ENCODE measurements at places on chromosomes 11 and 22. TPM values are rescaled to one million over a fixed set of nuclear protein-coding genes. Genes with fewer than 3 reads are reported as not detected.

DNA sequence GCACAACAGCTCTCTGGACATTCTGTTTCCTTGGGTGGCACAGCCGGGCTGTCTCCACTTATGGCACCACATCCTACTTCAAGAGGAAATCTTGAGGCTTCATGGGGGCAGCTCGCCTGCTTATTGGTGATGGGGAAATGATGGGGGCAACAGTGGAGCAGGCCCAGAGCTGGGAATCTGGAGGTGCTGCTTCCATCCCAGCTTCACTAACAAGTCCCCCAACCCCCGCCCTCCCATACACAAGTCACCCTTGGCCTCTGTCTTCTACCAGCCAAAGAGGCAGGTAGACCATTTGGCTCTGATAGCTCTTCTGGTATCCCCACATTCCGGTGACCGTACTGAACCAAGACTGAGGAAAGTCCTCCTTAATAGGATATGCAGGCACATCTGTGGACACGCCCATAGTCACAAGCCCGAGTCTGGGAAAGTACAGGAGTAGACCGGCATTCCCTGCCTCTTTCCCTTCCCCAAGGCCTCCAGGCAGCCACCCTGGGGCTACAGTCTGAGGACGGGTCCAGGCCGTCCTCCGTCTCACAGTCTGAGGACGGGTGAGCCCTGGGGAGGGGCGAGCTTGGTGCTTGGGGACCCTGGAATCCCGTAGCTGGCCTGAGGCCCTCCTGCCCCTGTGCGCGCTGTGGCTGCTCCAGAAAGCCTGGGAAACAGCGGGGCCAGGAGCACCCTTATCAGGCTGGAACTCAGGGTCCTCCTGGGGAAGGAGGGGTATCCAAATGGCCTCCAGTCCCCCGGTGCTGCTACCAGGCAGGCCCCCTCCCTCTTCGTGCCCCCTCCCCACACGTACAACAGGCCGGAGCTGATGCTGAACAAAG is 145.6 kb downstream of the FEZ1 start:
- peak; percentile 28 for DNase-seq

DNA sequence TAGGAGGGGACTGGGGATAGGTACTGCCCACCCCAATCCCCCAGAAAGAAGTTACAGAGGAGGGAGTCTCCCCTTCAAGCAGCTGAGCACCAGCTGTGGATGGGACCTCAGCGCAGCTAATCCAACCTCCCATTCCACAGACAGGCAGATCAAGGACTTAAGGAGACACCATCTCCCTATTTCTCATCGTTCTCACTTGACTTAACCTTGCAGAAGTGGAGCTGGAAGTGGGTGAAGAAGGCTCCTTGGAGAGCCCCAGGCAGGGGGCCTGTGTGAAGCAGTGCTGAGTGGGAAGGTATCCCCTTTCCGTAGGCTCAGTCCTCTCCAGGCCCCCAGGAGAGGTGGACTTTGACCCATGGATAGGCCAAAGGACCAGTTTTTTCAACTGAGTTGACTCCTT is 27.3 kb downstream of the USP35 start:
- no peak for DNase-seq

DNA sequence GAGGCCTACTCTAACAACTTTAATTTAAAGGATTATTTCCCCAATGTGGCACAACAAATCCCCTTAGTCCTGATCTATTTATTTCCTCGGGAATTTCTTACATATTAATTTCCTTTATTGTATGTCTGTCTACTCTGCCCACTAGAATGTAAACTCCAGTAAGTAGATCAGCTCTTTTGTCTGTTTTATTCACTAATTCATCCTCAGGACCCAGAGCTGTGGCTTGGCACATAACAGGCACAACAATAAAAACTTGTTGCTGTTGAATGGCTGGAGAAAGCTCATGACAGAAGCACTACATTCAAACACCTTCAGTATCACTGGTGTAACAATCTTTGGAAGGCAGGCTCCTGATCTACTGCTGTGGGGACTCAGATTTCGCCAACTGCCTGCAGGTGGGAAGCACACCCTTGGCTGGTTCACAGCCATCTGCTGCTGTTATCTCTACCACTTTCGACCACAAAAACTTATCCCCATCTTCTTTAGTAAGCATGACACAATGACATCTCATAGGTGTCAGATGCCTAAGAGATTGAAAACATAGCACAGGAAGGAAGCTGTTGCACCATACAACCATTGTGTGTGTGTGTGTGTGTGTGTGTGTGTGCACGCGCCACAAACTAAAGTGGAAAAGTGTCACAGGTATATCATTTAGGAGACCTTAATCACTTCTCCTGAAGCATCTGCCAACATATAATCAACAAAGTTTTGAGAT is 11.9 kb downstream of the HIRA start:
- no peak for DNase-seq

RELA gene
- total RNA-seq: 70.1 TPM

DNA sequence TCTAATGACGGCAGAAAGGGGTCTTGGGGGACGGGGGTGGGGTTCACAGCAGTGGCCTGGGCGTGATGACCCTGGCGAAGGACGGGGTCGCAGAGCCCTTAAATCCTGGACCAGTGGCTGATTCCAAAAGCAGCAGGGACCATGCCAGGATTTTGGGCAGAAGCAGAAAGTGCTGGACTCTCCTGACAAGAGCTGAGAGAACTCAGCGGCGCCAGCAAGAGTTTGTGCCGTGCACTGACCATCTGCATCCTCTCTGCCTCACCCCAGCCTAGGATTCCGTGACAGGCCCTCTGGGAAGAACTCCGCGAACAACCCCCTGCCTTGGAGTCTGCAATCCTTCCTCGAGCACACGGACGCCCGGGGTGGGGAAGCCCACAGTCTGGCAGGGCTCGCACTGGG is 644 bp upstream of the NDUFV1 start:
- DNase-seq: peak; percentile 40

- no peak for DNase-seq
Observed at GRCh38 chr11:88474655-88475054, 137.1 kb upstream of the CTSC start.

GRCh38 chr11:1123970-1124369 is 33.8 kb upstream of the MUC5AC start:
- DNase-seq: no peak

GRCh38 chr22:19628038-19628776 is 86.1 kb upstream of the SEPTIN5 start:
- no peak for DNase-seq

GRCh38 chr11:35066783-35067423 is 72.1 kb upstream of the CD44 start:
- DNase-seq: no peak

DNA sequence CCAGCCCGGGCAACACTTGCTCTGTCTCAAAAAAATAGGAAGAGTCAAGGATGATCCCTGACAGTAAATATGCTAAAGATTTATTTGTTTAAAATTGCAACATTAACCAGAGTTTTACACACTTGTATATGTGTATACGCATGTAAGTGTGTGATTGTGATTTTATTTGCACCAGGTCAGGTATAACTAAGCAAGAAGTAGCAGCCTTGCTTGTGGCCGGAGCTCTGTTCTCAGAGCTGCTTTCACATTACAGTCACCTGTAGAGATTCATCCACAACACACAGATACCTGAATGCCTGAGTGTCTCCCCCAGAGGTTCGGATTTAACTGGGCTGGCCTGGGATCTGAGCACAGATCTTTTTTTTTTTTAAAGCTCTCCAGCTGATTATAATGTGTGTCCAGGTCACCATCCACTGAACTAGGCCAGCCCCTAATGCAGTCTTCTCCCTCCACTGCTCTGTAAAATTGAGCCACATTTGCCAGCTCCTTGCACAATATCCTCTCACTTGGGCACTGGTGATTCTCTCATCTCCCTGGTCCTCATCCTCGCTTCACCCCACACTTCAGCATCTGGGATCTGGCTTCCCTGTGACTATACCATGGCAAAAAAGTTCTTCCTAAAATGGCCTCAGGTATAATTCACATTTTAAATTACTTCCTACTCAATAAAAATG is 48.3 kb downstream of the LIF start:
- no peak for DNase-seq

GRCh38 chr22:46574993-46575910 is 37.8 kb upstream of the CELSR1 start:
- peak; percentile 59 for DNase-seq

KRTAP5-1 gene
- total RNA-seq: not detected

GRCh38 chr22:50626850-50627641 is 906 bp downstream of the ARSA start:
- peak; percentile 66 for DNase-seq

DNA sequence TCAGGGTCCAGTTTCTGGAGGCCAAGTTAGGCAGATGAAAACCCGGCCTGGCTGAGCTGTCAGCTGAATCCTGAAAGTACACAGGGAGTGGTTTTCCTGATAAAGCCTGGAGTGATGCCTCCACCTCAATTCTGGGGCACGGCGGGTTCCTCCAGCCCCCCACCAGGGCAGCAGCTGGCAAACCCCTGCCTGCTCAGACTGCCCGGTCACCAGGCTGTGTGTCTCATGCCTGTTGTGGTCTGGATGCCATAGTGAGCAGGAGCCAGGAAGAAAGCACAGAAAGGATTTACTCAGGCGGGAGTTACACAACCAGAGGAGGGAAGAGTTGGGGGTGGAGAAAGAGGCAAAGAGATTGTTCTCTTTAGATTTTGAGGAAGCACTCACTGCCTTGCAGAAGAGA is 119.9 kb upstream of the RASSF10 start:
- DNase-seq: peak; percentile 37

GRCh38 chr11:119169282-119169719 is 776 bp downstream of the NLRX1 start:
- DNase-seq: peak; percentile 55

GRCh38 chr11:43392713-43393112 is 34.0 kb downstream of the TTC17 start:
- no peak for DNase-seq

OSBP2 gene
- total RNA-seq: 3.8 TPM

NXPE1 gene
- total RNA-seq: not detected

GRCh38 chr22:33467620-33468095 is 409.5 kb upstream of the SYN3 start:
- DNase-seq: no peak

- DNase-seq: no peak
Observed at GRCh38 chr11:102920118-102920684, 35.3 kb downstream of the MMP13 start.

DNA sequence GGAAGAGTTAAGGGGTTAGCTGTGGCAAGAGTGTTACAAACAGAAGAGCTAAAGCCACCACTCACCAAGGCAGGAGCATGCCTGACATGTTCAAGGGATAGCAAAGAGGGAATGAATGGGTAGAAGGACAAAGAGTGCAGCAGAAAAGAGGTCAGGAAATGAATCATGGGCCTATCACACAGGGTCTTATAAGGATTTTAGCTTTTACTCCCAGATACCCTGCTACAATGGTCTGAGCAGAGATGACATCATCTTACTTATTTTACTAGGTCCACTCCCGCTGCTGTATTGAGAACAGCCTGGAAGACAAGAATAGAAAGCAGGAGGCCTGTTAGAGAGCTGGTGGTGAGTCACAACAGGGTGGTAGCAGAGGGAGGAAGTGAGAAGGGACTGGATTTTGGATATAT is 9.8 kb downstream of the TRAF6 start:
- DNase-seq: no peak

DNA sequence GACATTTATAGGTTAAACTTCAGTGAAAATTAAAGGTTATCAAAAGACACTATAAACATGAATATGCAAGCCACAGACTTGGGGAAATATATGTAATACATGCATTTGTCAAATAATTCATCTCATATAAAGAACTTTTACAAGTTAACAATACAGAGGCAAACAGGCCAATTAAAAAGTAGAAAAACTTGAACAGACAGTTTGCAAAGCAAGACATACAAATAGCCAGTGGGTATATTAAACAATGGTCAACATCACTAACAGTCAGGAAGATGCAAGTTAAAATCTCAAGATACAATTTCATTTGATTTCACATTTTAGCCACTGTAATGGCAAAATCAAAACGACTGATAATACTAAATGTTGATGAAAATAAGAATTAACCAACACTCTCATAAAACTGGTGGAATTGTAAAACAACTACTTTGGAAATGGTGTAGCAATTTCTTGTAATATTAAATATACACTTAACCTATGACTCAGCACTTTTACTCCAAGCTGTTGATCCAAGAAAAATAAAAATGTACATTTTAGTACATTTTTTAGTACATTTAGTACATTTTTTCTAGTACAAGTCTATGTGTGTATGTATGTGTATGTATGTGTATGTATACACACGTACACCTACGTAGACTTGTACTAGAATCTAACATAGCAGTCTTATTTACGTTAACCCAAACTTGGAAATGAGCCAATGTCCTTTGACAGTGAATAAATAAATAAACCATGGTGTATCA is 62.8 kb downstream of the LRRC74B start:
- DNase-seq: no peak

Data from psoas muscle (tissue), 8 donors.